Spinal cord (tissue), 10 donors: ENCODE measurements at places on chromosomes 3 and 15. TPM values are rescaled to one million over a fixed set of nuclear protein-coding genes. Genes with fewer than 3 reads are reported as not detected.
A peak's percentile ranks its signal among the peaks of the same experiment; 100 is the strongest.

DNA sequence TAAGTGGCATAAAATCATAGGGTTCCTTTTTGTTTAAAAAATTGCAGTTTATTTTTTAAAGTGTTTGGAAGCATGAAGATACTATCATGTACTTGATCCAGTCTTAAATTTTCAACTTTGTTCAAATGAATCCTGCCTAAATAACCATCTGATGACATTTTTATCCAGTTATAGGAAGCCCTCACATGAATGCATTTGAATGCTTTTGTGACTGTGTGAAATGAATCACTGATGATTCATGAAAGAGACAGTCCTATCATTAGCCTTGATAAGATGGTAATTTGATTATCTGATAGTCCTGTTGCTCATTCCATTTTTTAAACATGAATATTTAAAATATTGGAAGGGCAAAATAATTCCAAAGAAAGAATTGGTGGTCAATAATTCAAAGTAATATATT is 401.9 kb upstream of the ROBO2 start:
- H3K4me1 ChIP-seq, result no peaks in the 10 kb centered on the region
- DNase-seq, result no peak
- no peaks in the 10 kb centered on the region for H3K27me3 ChIP-seq
- no peak overlapping the region for H3K4me3 ChIP-seq
- no peaks in the 10 kb centered on the region for H3K36me3 ChIP-seq

DNA sequence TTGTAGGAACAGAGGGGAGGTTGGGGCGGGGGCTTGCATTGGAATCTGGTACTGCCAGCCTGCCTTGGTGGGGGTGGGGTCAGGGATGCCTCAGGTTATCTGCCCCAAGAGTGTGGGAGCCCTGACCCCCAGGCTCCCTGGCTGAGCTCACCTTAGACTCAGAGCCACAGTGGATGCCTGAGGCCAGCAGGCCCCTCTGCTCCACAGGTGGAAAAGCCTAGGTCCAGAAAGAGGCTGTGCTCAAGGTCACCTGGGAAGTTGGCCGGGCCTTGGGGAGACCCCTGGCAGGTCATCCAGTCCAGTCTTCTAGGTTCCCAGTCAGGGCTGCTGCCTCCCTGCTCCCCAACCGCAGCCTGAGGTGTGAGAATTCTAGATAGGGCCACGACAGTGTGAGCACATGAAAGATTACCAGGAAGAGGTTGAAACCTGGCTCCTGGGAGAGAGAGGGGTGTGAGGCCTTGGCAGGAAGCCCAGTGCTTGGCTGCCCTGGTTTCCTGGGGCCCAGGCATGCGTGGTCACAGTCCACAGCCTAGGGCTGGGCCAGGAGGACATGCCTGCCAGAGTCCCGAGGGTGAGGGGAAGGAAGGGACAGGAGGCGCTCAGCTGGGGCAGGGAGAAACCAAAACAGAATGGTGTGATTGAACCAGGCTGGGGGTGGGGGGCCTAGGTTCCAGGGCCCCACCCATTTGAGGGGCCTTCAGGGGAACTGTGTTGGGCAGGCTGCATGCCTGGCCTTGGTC is 4.9 kb downstream of the HDAC11 start:
- peaks cover 39% of the 10 kb centered on the region for H3K4me1 ChIP-seq
- H3K36me3 ChIP-seq, result peaks cover 21% of the 10 kb centered on the region
- H3K27me3 ChIP-seq, result no peaks in the 10 kb centered on the region
- no peak for DNase-seq

Gene ROPN1
- not detected for polyA plus RNA-seq

GRCh38 chr15:72590427-72590826 is 64.1 kb upstream of the GOLGA6B start:
- no peak for DNase-seq
- H3K27ac ChIP-seq, result no peak overlapping the region
- H3K36me3 ChIP-seq, result no peaks in the 10 kb centered on the region
- H3K4me1 ChIP-seq, result no peaks in the 10 kb centered on the region

Gene CEP70
- polyA plus RNA-seq, result 35.8 TPM

- peaks cover 24% of the 10 kb centered on the region for H3K36me3 ChIP-seq
- no peaks in the 10 kb centered on the region for H3K27me3 ChIP-seq
- DNase-seq, result no peak
- no peak overlapping the region for H3K4me3 ChIP-seq
- H3K4me1 ChIP-seq, result no peaks in the 10 kb centered on the region
- H3K27ac ChIP-seq, result no peak overlapping the region
Observed at GRCh38 chr3:33521736-33522135, 81.5 kb upstream of the UBP1 start.

DNA sequence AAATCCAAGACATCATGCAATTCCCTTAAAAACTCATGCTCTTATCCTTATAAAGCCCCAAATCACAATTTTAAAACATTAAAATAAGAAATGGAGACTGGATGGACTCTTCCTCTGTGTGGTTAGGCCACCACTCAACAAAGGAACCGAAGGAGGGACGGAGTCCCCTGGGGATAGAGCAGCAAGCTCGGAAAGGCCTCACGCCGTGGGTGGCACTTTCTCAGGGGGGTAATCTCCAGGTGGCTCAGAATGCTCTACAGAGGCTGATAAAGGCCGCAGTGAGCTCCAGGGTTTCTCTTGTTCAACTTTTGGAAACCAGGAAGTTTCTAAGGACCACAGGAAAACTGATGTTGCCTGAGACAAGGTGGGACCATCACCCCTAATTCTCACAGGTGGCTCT is 23.2 kb downstream of the CCR9 start:
- no peaks in the 10 kb centered on the region for H3K4me1 ChIP-seq
- no peak overlapping the region for H3K4me3 ChIP-seq
- DNase-seq, result no peak
- H3K27me3 ChIP-seq, result no peaks in the 10 kb centered on the region
- no peaks in the 10 kb centered on the region for H3K36me3 ChIP-seq

Gene GOLGA8B
- polyA plus RNA-seq, result 94.9 TPM

- H3K36me3 ChIP-seq, result no peaks in the 10 kb centered on the region
- peak overlapping the region; percentile 8 for H3K27ac ChIP-seq
- H3K4me3 ChIP-seq, result no peak overlapping the region
- no peaks in the 10 kb centered on the region for H3K27me3 ChIP-seq
- DNase-seq, result peak; percentile 94
- no peaks in the 10 kb centered on the region for H3K4me1 ChIP-seq
Observed at GRCh38 chr3:25291481-25291905, 136.6 kb upstream of the RARB start.

GRCh38 chr3:169497567-169498257 is 165.8 kb downstream of the MECOM start:
- H3K27me3 ChIP-seq, result no peaks in the 10 kb centered on the region
- H3K27ac ChIP-seq, result no peak overlapping the region
- no peak overlapping the region for H3K4me3 ChIP-seq
- H3K36me3 ChIP-seq, result no peaks in the 10 kb centered on the region
- no peak for DNase-seq

DNA sequence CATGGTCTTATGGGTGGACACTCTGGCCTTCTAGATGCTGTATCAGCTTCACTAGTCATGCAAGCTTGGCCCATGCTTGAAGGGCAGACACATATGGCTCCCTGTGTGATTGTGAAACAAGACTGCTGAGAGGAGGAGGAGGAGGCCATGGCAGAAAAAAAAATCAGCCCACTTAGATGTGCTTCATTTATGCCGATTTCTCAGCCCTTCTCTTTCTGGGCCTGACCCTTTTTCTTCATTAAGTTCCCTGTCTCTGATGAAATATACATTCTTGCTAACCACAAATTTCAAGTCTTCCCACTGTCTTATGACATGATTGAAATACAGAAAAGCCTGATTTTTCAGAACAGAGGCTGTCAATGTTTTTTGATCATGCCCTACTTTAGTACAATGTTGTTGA is 213.0 kb upstream of the FEZF2 start:
- H3K4me3 ChIP-seq, result no peak overlapping the region
- no peak overlapping the region for H3K27ac ChIP-seq
- no peak for DNase-seq
- no peaks in the 10 kb centered on the region for H3K4me1 ChIP-seq
- H3K27me3 ChIP-seq, result no peaks in the 10 kb centered on the region

Gene SEMA3G
- 18.0 TPM for polyA plus RNA-seq

DNA sequence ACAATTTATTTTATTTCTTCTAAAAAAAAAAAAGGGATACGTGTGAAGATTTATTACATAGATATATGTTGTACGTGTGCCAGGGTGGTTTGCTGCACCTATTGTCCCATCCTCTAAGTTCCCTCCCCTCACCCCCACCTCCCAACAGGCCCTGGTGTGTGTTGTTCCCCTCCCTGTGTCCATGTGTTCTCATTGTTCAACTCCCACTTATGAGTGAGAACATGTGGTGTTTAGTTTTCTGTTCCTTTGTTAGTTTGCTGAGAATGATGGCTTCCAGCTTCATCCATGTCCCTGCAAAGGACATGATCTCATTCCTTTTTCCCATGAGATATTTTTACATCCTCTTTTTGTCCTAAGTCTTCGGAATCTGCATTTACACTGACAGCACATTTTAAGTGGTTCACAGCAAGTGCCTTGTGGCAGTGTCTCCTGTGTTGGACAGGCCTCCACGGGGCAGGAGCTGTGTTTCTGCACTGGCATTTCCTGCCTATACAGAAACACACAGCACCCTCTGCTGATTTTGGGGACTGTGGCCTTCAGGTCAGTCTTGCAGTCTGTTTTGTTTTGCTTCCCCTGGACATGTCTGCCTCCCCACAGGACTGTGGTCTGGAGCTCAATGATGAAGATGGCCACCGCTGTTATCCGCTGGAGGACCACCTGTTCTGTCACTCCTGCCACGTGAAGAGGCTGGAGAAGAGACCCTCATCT is 12.7 kb upstream of the SACM1L start:
- peaks cover 36% of the 10 kb centered on the region for H3K36me3 ChIP-seq
- no peaks in the 10 kb centered on the region for H3K27me3 ChIP-seq
- peak overlapping the region; percentile 75 for H3K27ac ChIP-seq

- no peaks in the 10 kb centered on the region for H3K4me1 ChIP-seq
- no peaks in the 10 kb centered on the region for H3K27me3 ChIP-seq
- no peak overlapping the region for H3K27ac ChIP-seq
Observed at GRCh38 chr3:31840252-31840651, 140.8 kb downstream of the OSBPL10 start.

Gene RHCG
- polyA plus RNA-seq, result 2.5 TPM

Gene MAPK6
- 73.4 TPM for polyA plus RNA-seq

DNA sequence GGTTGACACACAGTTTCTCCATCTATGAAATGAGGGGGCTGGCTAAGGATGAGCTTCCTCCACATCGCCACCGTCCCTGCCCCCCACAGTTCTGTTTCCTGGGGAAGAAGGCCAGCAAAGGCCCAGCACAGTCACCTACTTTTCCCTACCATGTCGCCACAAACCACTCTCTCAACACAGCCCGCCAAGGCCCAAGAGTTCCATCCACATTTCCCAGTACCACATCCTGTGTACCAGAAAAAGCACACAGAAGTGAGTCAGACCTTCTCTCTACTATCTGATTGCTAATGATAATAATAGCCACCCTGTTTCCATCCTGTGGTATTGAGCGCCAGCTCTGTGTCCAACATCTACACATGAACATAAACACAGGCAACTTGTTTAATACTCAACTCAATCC is 30.3 kb upstream of the C15orf39 start:
- H3K27ac ChIP-seq, result no peak overlapping the region
- H3K4me3 ChIP-seq, result no peak overlapping the region
- no peak for DNase-seq
- no peaks in the 10 kb centered on the region for H3K27me3 ChIP-seq
- no peaks in the 10 kb centered on the region for H3K4me1 ChIP-seq

GRCh38 chr15:71440489-71441110 is 325.3 kb downstream of the THSD4 start:
- H3K27me3 ChIP-seq, result no peaks in the 10 kb centered on the region
- no peaks in the 10 kb centered on the region for H3K4me1 ChIP-seq
- H3K4me3 ChIP-seq, result no peak overlapping the region
- no peak for DNase-seq
- H3K27ac ChIP-seq, result no peak overlapping the region

DNA sequence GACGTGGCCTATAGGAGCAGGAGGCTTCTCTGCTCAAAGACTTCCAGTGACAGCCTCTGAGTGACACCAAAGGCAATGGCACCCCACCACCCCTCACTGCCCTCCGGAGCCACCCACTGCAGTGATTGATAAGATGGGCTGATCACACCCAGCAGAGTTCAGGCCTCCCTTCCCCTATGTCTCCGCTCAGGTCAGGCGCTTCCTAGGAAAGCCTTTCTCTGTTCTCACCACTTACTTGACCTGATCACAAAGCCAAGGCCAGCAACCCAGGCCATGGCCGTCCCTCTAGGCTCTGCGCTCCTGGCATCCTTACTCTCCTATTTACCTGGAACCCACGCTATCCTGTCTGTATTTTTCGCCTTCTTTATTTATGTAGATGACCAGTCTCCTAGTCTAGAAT is 282.3 kb downstream of the OCA2 start:
- peaks cover 3% of the 10 kb centered on the region for H3K4me1 ChIP-seq
- DNase-seq, result no peak
- no peaks in the 10 kb centered on the region for H3K36me3 ChIP-seq
- no peak overlapping the region for H3K4me3 ChIP-seq
- H3K27me3 ChIP-seq, result no peaks in the 10 kb centered on the region

- H3K27me3 ChIP-seq, result no peaks in the 10 kb centered on the region
- H3K4me3 ChIP-seq, result peak overlapping the region; percentile 94
- no peak for DNase-seq
- peak overlapping the region; percentile 98 for H3K27ac ChIP-seq
Observed at GRCh38 chr3:47283193-47283537, 421 bp downstream of the KLHL18 start.

DNA sequence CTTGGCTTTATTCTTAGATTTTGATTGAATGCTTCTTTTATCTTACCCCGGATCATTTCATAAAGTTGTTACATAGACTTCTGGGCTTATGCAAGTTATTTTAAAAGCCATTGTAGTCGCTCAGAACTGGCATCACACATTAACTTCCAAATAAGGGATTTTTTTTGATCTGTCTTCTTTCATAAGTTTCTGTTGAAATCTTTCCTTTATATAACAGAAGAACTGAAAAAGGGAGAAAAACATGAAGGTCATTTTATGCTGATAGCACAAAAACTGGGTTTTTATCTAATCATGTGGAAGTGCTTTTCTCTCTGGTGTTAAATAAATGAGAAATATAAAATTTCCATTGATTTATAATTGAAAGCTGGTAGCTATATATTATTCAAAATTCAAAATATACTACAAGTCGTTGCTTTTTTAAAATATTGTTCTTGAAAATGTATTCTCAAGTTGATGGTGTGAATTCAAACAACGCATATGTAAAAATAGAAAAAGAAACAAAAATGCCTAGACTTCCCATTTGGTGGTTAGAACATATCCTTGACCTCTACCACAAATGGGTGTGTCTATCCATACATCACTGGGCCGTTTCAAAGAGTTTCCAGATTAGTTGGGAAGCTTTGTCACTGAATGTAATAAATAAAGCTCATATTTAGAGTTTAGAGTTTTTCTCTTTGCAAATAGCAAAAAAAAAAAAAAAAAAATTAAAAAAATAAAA is 258.3 kb upstream of the ZPLD1 start:
- no peak for DNase-seq
- H3K4me3 ChIP-seq, result no peak overlapping the region
- no peaks in the 10 kb centered on the region for H3K4me1 ChIP-seq
- H3K36me3 ChIP-seq, result no peaks in the 10 kb centered on the region

DNA sequence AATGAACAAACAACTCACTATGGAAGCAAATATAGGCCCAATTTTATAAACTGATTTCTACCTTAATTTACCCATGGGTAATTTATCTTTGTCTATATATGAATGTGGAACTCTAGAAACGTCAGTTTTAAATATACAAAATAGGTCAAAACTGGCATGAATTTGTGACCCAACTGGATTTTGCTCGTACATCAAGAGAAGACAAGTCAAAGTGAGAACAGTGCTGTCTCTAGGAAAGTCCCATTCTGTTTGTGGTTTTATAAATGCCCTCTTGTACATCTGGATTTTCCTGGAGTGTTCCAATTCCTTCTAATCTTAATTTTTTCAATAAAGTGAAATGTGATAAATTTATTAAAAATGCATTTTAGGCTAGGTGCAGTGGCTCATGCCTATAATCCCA is 50.2 kb upstream of the ABHD10 start:
- no peak for DNase-seq
- no peak overlapping the region for H3K27ac ChIP-seq
- no peaks in the 10 kb centered on the region for H3K4me1 ChIP-seq
- no peaks in the 10 kb centered on the region for H3K27me3 ChIP-seq
